ENCODE measurements at places on chromosomes 4 and X.

- peak; percentile 43 for DNase-seq
Measured at GRCh38 chr4:24488399-24489164, 95.8 kb downstream of the DHX15 start.

DNA sequence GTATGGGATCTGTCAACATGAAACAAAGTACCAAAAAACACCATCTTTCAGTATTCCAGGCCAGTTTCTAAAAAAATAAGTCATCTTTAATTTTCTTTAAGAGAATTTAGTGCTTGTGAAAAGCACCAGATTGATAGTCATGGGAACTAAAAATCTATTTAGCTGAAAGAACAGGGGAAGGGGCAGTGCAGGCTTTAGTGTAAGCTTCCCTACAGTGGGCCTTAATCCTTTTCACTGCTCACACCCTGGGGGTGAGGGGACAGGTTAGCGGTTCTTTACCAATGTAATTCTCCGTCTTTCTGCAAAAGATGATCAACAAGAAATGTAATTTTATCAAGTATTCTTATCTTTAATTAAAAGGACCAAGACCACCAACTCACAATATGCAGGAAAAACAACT, 47.1 kb downstream of the CHIC2 start:
- no peak for DNase-seq

DNA sequence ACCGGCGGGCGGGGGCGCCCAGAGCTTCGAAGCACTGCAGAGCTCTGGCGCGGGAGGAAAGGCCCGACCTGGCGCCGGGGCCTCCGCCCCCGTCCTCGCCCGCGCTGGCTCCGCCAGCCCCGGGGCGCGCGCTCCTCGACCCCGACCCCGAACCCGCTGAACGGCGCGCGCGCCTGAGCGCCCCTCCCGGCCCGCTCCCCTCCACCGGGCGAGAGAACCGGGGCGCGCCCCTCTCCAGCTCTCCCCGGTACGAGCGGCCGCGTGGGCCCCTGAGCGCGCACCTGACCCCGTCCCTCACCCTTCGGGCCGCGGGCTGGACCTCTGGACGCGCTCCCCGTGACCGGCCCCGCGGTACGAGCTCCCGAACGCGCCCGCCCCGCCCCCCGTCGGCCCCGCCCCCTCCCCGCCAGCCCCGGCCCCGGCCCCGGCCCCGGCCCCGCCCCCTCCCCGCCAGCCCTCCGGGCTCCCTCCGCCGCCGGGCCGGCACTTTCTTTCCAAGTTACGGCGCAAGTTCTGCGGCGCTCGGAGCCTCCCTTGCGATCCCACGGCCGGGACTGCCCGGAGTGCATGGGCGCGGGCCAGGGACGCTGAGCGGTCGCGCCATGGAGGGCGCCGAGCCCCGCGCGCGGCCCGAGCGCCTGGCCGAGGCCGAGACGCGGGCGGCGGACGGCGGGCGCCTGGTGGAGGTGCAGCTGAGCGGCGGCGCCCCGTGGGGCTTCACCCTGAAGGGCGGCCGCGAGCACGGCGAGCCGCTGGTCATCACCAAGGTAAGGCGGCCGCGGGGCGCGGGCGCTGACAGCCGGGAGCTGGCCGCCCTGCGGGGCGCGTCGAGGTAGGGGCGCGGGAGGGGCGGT, at the start of gene SHROOM2:
SHROOM2 (plus strand) TSS at position 486 of the 854 bp plus-strand sequence; CDS start at position 603, 117 bp downstream.
- DNase-seq: no peak

GRCh38 chr4:7391637-7392437, 42.9 kb downstream of the PSAPL1 start:
- no peak for DNase-seq
